Daoy (cell line): ENCODE measurements at places on chromosomes 1 and 21. TPM values are rescaled to one million over a fixed set of nuclear protein-coding genes. Genes with fewer than 3 reads are reported as not detected.

- DNase-seq, result no peak
These were observed 642 bp upstream of the SLC16A1 start for GRCh38 chr1:112956544-112957132.

GRCh38 chr1:225349826-225350225 is 78.0 kb downstream of the LBR start:
- no peak for DNase-seq

The SH3D21 gene
- total RNA-seq, result 0.89 and 1.1 TPM in 2 replicates

The ATP6V1G3 gene
- not detected in 2 replicates for total RNA-seq

The RIPK4 gene
- 33.6 and 39.5 TPM in 2 replicates for total RNA-seq

The NOTCH2NLA gene
- 47.3 and 50.5 TPM in 2 replicates for total RNA-seq
